ENCODE measurements at places on chromosomes 5 and 9.
A peak's percentile ranks its signal among the peaks of the same experiment; 100 is the strongest.

- H3K27ac ChIP-seq: no peak overlapping the region
- no peak for DNase-seq
- H3K4me1 ChIP-seq: no peaks in the 10 kb centered on the region
- H3K36me3 ChIP-seq: no peaks in the 10 kb centered on the region
- H3K4me3 ChIP-seq: no peak overlapping the region
These were observed 457.0 kb downstream of the PDE4D start for GRCh38 chr5:59436364-59437148.

DNA sequence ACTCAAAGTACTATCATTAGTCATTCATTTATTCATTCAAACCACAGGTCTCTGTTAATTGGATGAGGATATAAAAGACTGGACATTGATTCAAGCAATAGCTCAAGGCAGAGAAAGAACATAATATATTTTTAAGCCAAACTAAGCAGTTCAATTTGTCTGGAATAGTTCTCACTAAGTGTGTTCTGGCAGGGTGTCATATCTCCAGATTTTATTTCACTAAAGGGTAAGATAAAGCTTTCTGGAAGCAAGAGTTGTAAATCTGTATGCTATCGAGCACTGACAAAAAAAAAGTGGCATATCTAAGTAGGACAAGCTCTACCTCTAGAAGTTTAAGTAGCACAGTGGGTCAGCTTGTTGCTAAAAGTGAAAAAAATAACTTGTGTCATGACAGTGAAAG is 375.6 kb downstream of the TUSC1 start:
- no peaks in the 10 kb centered on the region for H3K4me1 ChIP-seq
- no peak overlapping the region for H3K4me3 ChIP-seq
- no peaks in the 10 kb centered on the region for H3K36me3 ChIP-seq
- DNase-seq: no peak
- H3K27me3 ChIP-seq: no peaks in the 10 kb centered on the region
- H3K27ac ChIP-seq: no peak overlapping the region

DNA sequence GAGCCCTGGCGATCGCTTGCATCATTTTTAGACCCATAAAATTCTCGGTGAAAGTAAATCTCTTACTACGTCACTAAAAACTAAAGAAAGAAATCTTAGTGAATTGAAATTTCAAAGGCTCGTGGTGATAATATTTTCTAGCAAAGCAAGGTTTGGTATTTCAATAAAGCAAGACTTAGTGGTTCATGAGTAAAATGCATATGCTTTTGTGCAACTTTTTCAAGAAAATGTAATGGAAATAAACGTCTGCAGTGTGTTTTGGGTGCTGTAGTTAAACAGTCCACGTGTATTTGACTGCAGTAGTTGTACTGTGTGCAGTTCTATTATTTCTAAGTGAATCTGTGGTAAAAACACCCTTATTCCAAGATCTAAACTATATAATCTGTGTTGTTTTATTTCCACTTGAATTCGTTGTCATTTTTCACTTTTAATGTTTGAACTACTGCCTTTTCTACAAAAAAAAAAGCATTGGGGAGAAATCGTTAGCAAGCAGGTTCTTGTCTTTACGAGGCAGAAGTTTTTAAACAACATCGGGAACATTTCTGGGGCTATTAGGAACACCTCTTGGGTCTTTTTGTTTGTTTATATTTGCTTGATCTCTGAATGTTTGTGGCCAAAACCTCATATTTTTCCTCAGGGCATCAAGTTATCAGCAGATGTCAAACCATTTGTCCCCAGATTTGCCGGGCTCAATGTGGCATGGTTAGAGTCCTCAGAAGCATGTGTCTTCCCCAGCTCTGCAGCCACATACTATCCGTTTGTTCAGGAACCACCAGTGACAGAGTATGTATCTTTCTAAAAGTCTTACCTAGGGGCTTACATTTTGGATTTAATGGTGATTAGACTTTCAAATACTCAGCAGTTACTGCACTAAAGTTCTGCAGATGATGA is 960 bp downstream of the SECISBP2 start:
- no peaks in the 10 kb centered on the region for H3K27me3 ChIP-seq
- DNase-seq: no peak
- peak overlapping the region; percentile 79 for H3K4me3 ChIP-seq
- peaks cover 80% of the 10 kb centered on the region for H3K4me1 ChIP-seq
- peak overlapping the region; percentile 90 for H3K27ac ChIP-seq
- peaks cover 64% of the 10 kb centered on the region for H3K36me3 ChIP-seq

- H3K4me1 ChIP-seq: peaks cover 65% of the 10 kb centered on the region
- no peak overlapping the region for H3K4me3 ChIP-seq
These were observed 71.3 kb downstream of the TMC1 start for GRCh38 chr9:72592502-72593403.

- H3K4me1 ChIP-seq: peaks cover 5% of the 10 kb centered on the region
- no peak overlapping the region for H3K4me3 ChIP-seq
- H3K27ac ChIP-seq: no peak overlapping the region
- DNase-seq: no peak
These were observed 23.4 kb downstream of the WNK2 start for GRCh38 chr9:93207326-93207814.
